ENCODE measurements at places on chromosomes 7 and 10. TPM values are rescaled to one million over a fixed set of nuclear protein-coding genes. Genes with fewer than 3 reads are reported as not detected.

- no peak for DNase-seq
Measured at GRCh38 chr7:1724118-1724910, 54.2 kb downstream of the ELFN1 start.

DNA sequence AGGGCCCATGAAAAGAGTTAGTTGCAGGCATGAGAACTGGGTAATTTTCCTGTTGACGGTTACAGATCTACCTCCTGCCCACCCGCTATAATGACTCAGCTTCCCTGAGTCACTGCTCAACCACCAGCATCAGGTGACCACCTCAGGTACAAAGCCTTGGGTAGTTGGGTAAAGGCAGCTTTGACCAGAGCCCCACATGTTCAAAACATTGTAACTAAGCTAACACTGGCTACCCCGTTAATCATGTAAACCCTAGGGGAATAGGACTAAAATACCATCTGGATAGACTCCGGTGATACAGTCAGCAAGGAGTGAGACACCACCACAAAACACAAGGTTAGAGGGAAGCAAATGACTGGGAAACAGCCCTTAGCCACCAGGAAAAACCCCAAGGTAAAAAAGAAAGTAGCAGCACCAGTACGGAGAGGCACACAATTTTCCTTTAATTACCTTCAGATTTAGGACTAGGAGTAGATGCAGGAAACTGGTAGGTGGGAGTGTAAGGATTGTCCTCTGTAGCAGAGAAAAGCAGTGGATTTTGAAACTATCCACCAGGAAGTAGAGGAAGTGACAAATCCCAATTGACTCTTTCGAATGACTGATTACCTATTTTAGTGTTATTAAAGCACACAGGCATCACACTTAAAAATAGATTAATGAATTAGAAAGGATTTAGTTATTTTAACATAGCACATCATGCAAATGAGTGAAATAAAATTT, 103.5 kb upstream of the PDLIM1 start:
- no peak for DNase-seq

DNA sequence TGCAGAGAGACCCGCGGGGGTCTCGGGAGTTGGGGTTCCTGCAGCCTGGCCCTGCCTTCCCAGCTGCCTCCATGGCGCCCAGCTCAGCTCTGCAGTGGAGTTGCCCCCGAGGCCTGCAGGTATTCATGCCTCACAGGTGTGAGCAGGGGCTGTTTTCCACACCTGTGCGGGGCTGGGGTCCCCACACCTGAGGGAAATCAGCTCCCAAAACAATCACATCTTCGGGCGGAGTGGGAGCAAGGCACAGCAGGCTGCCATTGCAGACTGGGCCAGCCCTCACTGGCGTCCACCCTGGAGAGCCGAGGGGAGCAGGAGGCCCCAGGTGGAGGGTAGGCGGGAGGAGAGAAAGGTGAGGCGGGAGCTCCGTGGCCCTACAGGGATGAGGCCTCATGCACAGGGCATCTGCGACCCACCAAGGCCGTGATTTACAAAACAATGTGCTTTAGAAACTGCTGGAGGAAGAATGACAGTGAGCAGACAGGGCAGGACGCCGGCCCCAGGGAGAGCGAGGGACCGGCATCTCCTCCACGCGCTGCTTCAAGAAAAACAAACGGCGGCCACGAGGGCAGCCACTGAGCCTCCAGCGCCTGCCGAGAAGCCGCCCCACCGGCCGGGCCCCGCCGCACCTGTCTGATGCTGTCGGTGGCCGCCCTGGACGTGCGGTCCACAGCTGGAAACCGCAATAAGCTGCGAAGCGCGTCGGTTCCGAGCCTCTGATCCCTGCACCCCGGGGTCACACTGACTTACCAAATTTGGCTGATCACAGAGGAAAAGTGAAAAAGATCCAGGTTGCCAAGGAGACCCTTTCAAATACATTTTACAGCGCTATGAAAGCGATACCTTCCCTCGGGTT, 53.0 kb upstream of the PDGFA start:
- no peak for DNase-seq

DNA sequence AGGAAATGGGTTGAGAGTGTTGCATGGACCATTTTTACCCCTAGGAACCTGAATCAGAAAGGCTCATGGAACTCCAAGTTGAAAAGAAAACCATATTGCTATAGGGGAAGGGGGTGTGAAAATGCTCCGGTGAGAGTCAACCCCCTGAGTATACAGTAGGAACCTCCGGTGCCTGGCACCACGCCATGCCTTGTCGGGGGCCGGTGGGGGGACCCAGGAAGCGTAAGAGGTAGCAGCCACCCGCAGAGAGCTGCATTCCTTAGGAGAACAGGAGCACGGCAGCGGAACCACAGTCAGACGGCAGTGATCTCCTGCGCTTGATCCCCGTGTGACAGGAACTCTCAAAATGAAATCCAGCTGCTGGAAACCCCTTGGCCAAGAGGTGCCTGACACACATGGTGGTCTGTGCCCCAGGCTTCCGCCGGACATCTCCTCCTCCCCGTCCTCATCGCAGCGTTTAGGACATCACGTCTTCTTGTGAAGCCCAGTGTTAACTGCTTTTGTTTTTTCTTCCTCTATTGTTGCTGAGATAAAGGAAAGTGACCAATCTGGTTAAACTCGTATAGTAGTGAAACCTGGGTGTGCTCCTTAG, 186.8 kb downstream of the CELF2 start:
- DNase-seq, result no peak

Gene MYO1G
- total RNA-seq, result 1.2 TPM

Gene CYP3A4
- total RNA-seq, result not detected

Measured in heart left ventricle (tissue), 16 donors.